ENCODE measurements at places on chromosomes 7 and 10.

- no peak for DNase-seq
These were observed 5.5 kb upstream of the H2AZ2 start for GRCh38 chr7:44853391-44853790.

DNA sequence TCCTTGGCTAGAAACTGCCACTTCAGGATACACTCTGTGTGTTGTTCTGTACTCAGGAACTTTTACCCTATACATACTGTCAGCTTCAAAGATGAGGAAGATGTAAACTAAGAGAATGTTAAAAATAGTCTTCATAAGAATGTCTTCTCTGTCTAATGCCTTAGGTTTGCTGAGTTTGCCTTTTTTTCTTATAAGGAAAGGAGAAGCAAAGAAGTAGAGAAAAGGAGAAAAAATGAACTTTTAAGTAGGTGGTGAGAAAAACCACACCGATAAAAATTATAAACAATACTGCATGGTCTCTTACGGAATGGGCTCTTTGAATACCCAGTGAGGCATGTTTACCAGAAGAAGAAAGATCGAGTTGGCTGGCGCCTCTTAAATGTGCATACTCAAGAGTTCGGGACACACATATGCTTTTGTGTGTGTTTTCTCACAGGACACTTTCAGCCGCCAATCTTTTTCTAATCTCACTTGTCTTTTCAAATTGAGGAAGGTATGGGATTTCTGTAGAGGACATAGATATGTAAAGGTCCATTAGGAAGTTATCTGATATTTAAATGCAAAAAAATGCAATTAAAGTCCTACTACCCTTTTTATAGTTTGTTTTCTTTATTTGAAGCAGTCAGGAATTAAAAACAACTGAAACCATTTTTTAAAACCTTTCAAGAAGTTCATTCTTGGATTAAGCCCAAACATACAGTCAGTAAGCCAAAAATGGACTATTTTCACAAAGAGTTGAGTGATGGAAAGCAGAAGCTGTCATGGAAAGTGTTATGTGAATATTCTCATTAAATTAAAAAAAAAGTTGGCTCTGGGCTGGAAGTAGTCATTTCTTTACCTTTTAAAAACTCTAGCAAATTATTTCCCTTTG is 100.6 kb upstream of the MDFIC start:
- no peak for DNase-seq

DNA sequence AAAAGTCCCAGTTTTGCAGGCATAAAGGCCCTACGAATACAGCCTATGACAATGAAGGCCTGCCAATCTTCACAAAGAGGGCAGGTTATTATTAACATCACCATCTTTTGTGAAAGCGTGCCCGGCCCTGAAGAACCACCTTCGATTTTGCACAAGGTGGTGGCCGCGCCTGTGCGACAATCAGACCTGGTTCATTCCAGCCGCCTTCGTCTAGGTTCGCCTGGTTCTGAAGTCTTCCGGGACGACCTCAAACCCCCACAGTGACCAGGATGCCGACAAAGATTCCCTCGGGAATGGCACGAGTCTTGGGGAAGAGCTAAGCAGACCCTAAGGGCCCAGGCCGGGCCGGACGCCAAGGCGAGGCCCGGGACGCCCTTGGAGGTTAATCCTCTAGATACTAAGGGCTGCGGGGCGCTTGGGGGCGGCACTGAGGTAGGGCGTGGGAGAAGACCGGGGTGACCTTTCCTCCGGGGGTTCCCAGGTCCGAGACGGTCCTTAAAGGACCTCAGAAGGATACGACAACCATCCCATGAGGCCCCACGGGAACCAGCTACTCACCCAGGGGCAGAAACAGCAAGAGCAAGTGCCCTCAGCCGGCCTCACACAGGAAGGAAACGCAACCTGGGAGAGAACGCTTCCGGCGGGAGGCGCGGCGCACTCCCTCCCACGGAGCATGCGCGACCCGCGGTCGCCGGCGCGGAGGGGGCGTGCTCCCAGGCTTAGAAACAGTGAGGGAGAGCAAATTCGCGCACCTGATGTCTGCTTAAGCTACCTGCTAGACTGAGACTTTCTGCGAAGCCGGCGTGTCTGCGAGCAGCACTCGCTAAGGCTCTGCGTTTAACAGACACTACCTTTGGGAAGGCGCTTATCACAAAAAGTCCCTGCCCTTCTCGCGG is at the start of gene ATAD1:
TSS of gene ATAD1 (minus strand) at position 618 of the 896 bp plus-strand sequence. CDS start 3,627 bp downstream, outside the sequence.
- peak; percentile 78 for DNase-seq

GRCh38 chr7:38819463-38819862 is 89.5 kb downstream of the VPS41 start:
- no peak for DNase-seq

DNA sequence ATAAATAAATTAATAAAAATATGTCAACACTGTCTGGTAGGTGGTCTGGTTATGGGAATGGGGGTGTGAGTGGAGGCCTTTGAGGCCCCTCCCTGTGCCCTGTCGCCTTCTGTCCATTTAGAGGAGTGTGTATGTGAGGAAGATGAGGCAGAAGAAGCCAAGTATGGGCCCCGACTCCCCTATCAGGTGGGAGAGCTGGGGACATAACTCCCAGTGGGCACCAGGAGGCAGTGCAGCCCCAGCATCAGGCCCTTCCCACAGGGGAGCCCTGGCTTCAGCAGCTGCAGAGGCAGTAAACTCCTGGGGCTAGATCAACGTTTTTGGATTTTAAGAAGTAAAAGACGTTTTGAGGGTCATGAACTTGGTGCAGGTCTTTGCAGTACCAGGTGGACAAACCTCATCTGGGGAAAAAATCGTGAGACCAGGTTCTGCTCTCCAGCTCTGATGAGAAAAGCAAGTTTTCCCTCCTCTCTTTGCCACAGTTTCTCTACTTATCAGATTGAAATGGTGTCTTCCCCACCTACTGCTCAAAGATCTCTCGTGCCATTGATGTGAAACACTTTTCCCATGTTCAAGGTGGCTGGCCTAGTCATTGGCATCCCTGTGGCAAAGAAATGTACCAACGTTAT is 167.8 kb upstream of the EEPD1 start:
- peak; percentile 10 for DNase-seq

DNA sequence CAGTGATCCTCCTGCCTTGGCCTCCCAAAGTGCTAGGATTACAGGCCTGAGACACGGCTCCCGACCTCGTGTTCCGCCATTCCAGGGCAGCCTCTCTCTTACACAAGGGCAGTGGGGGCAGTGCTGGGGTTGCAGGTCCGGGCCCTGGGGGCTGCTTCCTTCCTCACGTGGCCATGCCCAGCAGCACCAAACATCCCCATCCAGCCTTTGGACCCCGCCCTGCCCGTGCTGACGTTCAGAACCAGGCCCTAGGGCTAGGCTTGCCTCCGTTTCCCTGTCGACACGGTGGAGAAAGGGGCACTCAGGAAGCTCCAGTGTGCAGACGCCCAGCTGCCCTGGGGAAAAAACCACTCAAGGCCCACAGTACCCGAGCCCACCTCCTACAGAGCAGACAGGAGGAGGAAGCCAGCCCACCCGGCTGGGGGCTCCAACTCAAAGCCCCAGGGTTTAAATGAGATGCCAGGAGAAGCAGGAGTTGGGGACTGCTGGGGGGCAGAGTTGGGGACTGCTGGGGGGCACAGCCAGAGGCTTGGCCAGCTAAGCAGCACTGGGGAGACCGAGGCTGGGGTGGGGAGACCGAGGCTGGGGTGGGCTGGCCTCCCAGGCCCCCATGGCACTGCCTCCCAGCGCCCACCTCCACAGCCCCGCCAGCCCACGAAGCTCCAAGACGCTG is 35.9 kb downstream of the ADAP1 start:
- DNase-seq, result no peak

GRCh38 chr10:329361-330099 is 194.3 kb downstream of the ZMYND11 start:
- no peak for DNase-seq

All from GM12864 (cell line).